ENCODE measurements at places on chromosomes 1 and 21. TPM values are rescaled to one million over a fixed set of nuclear protein-coding genes. Genes with fewer than 3 reads are reported as not detected.

The PPFIA4 gene
- total RNA-seq: 33.4 TPM

The SMCP gene
- total RNA-seq: not detected

The VHLL gene
- not detected for total RNA-seq

The GAS5 gene
- total RNA-seq: 650 TPM

The KRTAP22-1 gene
- not detected for total RNA-seq

DNA sequence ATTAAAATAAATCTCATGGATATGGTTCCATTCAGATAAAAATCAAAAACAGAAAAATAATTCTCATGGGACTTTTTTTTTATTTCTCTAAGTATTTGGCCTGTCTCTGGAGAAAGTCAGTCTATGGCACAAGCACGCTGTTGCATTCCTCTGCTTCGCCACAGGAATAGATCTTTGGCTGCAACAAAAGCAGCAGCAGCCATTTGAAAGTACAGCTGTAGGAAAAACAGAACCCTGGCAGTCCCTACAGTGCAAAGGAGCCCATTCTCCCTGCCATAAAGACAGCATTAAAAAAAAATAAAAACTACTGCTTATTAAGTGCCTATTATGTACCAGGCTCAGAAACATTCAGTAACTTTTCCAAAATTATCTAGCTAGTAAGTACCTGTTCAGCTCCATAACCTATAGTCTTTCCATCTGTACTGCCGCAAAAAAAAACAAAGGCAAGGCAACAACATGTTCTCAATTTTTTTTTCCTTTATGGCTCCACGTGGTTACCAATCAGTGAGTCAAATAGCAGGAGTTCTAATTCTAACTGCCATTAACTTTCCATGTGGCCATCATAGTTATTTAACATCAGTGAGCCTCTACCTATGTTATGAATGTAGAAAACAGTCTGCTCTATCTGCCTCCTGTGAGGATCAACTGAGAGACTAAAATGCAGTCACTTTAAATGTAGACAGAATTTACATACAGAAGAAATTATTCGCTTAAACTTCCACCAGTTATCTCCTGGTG lies 22.7 kb downstream of the SLC35D1 start:
- H3K36me3 ChIP-seq: peaks cover 44% of the 10 kb centered on the region
- no peaks in the 10 kb centered on the region for H3K27me3 ChIP-seq
- peaks cover 4% of the 10 kb centered on the region for H3K4me1 ChIP-seq
- H3K27ac ChIP-seq: no peak overlapping the region
- H3K4me3 ChIP-seq: no peak overlapping the region

- DNase-seq: no peak
- H3K36me3 ChIP-seq: no peaks in the 10 kb centered on the region
- no peak overlapping the region for H3K4me3 ChIP-seq
- H3K27me3 ChIP-seq: no peaks in the 10 kb centered on the region
Measured at GRCh38 chr1:216626394-216627067, 96.7 kb downstream of the ESRRG start.

- no peaks in the 10 kb centered on the region for H3K36me3 ChIP-seq
- no peaks in the 10 kb centered on the region for H3K27me3 ChIP-seq
- H3K27ac ChIP-seq: no peak overlapping the region
- H3K4me3 ChIP-seq: no peak overlapping the region
- no peaks in the 10 kb centered on the region for H3K4me1 ChIP-seq
- DNase-seq: no peak
Measured at GRCh38 chr1:56917356-56917755, 48.5 kb downstream of the C8B start.

DNA sequence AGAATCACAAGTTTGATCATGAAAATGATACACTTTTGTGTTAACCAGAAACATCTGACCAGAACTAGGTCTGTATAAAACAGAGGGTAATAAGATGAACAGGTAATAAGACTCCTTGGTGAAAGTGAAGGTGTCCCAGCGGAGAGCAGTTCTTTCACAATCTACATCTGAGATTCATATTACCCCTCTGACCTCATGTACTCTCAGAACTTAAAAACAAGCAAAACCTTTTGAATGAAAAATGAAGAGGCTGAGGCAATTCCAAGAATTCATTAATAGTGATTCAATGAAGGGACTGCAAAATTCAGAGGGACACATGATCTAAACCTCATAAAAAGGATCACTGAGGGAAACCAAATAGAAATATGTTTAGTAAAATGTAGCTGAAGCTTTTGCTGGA lies 10.9 kb upstream of the MPZL1 start:
- no peak for DNase-seq
- H3K27ac ChIP-seq: no peak overlapping the region
- H3K36me3 ChIP-seq: peaks cover 19% of the 10 kb centered on the region
- H3K4me3 ChIP-seq: no peak overlapping the region
- peaks cover 4% of the 10 kb centered on the region for H3K27me3 ChIP-seq

- no peaks in the 10 kb centered on the region for H3K4me1 ChIP-seq
- H3K4me3 ChIP-seq: no peak overlapping the region
- H3K36me3 ChIP-seq: peaks cover 8% of the 10 kb centered on the region
- H3K27ac ChIP-seq: no peak overlapping the region
- DNase-seq: no peak
Measured at GRCh38 chr1:236253918-236254637, 27.7 kb downstream of the ERO1B start.

DNA sequence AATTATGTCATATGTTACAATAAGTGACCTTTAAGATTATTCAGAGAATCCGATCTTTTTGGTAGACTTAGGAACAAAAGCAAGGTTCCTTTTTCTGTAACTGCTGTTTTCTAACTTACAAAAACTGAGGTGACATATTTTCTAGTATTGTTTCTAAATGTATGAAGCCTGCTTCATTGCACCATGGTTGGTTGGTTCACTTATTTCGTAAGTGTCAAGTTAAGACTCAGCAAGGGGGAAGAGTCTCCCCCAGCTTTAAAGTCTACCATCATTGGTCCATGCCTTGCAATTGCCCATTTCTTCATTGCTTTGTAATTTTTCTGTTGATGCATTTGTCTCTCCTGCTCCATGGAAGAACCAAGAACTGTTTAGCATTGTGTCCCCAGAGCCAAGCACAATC lies 136.9 kb downstream of the DISC1 start:
- DNase-seq: no peak
- no peak overlapping the region for H3K4me3 ChIP-seq
- no peaks in the 10 kb centered on the region for H3K4me1 ChIP-seq
- H3K36me3 ChIP-seq: no peaks in the 10 kb centered on the region
